ENCODE measurements at places on chromosomes 2 and 18.

DNA sequence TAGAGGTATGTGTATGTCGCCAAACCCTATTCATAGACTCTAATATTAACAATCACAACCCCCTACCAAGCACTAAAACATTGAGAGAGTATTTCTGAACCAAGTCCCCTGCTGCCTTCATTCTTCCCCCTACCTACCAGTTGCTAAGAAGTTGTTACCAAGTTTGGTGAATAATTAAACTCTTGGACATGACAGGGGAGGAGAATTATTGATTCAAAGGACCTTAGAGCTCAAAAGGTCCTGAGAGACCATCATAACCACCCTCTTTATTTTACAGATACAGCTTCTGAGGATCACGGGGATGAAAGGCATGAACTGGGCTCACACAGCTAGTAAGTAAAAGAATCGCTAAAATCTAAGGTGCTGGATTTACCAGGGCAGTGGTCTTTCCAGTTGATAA is 204.1 kb downstream of the PIK3C3 start:
- DNase-seq: no peak

DNA sequence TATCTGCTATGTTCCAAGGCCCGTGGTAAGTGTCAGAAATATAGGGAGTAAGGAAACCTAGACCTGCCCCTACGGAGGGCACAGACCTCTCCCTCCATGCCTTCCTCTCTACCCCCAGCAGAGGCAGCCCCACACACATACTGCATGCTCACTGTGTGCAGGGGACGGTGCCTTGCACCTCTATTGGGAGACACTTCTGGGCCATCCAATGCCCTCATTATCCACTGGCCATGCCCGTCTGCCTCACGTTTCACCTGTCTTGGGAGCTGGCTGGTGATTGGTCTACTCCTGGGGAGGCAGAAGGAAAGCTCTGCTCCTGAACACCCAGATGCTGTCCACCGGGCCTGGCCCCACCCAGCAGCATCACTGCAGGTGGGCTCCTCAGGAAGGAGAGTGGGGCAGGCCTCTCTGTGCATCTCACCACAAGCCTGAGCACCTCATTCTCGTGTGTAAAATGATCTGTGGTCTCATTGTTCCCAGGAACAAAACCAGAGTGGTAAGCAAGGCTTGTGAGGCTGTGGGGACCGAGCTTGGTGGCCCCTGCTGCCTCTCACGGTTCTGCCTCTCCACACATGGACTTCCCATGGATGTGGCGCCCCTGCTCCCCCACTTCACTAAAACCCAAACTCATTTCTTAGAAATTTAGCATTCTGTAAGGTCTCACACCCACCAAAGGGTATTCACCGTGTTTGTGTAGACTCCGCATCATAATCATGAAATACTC is 312.5 kb upstream of the HS6ST1 start:
- DNase-seq: no peak

DNA sequence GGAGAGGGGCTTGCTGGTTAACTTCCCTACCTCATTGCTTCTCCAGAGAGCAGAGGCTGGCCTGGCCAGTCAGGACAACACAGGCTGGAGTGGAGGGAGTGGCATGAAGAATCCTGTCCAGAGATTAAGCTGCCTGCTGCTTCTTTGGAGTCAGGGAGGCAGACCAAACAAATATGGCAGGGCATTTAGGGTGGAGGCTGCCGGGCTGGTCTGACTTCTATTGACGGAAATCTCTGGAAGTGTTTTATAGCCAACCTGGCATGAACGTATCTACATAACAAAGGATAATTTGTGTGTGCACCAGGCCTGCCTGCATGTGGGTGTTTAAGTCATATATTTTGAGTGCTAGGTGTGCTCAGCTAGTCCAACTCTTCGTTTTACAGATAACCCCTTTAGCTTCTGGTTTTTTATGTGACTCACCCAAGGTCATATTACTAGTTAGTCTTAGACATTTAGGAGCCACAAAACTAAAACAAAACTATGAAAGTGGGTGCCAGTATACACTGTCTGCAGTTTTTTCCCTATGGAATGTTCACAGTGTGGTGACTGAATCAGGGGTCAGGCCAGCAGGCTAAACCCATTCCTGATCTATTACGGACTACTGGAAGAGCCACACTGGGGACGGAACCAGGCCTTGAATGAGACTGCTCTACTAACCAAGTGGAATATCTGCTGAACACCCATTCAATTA is 5.5 kb downstream of the NPC1 start:
- no peak for DNase-seq

GRCh38 chr18:79548986-79549637 is 130.5 kb upstream of the CTDP1 start:
- no peak for DNase-seq

GRCh38 chr2:49286726-49287125 is 132.4 kb upstream of the FSHR start:
- DNase-seq: no peak

GRCh38 chr2:191860760-191861466 is 14.0 kb upstream of the CAVIN2 start:
- DNase-seq: no peak

All from AG04449 (cell line).